ENCODE measurements at places on chromosomes 7 and 10.

GRCh38 chr10:117631276-117632145 is 89.0 kb downstream of the EMX2 start:
- DNase-seq, result no peak

- no peak for DNase-seq
Observed at GRCh38 chr10:110747609-110748464, 103.7 kb downstream of the RBM20 start.

DNA sequence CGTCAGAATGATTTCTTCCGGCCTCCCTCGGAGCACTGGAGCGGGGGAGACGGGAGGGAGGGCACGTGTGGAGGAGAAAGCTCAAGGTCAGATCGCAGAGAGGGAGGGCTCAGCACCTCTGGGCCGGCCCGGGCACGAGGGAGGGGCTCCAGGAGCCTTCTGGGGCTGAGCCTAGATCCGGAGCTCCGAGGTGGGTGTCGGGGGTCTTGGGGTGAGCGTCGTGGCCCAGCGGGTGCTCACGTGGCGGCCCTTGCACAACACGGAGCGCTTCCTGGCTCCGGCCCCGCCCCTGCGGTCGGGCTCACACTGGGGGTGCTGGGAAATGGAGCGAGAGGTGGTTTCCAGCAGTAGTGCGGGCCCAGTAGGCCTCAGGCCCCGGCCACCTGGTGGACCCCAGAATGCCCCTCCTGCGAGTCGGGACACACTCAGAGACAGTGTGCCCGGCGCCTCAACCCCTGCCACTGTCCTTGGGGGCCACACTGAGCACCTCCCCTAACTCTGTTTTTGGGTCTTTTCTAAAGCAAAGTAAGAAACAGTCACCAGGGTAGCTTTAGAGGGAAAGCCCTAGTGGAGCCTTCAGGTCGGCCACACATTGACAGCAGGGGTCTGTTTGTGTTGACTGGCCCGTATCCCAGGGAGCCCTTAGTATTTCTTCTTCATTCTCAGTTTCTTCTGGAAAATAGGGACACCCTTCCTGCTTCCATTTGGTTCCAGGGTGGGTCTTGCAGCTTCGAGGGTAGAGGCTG is 798 bp downstream of the PPIF start:
- DNase-seq, result no peak

- no peak for DNase-seq
Observed at GRCh38 chr7:6286486-6286885, 14.1 kb upstream of the CYTH3 start.

DNA sequence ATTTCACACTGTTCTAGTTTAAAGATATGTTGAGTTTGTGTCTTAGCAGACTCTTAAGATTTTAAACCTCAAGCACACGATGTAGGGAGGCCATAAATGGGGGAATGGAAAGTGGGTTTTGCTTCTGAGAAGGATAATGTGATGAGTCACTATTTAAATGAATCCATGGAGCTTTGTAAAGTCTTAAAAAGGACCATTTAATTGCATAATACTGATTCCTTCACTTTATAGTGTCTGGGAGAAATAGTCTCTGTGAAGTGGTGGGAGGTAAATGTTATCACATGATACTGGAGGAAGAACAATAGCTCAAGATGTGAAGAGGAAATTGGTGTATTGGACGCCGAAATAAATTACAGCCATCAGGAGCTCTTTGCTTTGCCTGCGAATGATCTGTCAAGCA is 84.0 kb upstream of the MYO3A start:
- DNase-seq, result no peak

DNA sequence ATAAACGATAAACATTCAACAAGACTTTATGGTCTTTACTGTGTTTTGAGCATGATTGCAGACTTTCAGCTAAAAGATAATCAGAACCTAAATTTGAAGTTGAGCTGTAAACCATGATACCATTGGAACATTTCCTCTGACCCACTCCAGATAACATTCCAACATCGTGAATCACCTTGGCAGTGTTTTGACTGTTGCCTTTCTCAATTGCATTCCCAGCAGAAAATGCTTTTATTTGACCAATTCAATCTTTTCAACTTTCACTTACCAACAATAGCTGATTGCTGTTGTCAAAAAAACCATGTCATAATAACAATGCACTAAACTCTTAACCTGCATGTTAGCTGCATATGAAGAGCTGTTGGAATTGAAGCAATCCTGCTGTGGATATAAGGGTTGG is 165.5 kb downstream of the MDFIC start:
- DNase-seq, result no peak

Measured in chondrocyte (in vitro differentiated cells).